Hematopoietic multipotent progenitor cell treated with erythropoietin and hydrocortisone succinate and interleukin-3 and kit ligand, for 15 days (in vitro differentiated cells): ENCODE measurements at places on chromosomes 16 and 17.
A peak's percentile ranks its signal among the peaks of the same experiment; 100 is the strongest.

- DNase-seq: peak; percentile 67
These were observed 18.6 kb downstream of the CDH16 start for GRCh38 chr16:66899945-66900710.

DNA sequence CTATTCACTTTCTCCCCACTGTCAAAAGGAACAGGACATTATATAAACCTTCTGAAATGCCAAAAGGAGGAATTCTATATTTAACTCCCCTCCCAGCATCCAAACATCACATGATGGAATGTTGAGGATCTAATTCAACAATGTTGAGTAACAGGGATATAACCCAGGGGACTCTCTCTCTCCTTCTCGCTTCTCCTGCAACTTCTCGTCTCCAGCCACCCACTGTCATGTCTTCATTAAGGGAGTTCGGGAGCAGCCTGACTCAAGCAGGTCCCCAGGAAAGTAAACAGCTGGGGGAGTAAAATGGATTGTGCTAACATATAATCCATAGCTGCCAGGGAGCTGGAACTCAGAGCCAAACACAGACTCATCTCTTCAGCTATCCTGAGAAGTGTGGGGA is 51.7 kb downstream of the GRIN2A start:
- DNase-seq: no peak

DNA sequence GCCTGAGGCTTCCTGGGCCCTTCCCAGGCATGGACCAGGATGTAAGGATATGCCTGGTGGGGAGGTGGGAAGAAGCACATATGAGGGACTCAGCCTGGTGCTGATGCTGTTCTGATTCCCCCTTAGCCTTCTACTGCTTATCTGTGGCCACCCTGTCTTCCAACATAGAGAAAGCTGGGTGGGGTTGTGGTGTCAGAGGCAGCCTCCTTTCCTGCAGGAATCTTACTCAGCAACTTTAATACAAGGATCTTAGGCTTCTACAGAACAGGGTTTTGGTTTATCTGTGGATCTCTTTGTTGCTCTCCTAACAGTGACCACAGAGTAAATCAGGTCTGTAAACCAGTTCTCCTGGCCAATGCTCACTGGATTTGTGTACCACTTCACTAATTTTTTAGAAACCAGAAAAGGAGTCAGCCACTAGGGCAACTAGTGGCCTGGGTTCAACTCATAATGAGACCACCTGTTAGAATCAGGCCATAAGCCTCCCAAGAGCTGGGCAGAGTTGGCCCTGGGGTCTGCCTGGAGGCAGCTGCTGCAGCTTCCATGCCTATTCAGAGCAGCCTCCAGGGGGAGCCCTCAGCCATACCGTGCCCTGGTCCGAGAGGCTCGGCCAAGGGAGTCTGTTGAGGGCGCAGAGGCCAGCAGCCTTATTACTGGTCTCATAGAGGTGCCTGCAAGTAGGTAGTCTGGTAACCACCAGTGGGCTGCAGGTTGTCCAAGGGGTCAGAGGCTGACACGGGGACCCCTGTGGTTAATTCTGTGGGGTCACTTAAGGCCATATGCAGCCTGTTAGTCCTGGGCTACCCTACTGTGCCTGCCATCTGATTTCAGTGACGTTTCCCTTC is 7.1 kb downstream of the HAS3 start:
- DNase-seq: peak; percentile 57

DNA sequence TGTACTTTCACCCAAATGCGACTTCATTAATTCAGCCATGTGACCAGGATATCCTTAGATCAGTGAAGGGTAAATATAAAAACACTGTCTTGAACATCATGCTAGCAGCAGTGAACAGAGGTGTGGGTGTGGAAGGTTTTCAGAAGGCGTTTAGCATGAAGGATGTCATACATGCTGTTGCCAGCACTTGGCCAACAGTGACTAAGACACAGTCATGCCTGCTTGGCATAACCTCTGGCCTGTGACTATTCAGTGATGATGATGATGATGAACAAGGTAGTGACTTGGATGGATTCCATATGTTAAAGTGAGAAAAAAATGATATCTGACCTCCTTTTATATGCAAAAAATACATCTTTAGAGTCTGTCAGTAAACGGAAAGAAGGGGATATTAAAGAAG is 97.9 kb downstream of the MAP2K4 start:
- DNase-seq: no peak

DNA sequence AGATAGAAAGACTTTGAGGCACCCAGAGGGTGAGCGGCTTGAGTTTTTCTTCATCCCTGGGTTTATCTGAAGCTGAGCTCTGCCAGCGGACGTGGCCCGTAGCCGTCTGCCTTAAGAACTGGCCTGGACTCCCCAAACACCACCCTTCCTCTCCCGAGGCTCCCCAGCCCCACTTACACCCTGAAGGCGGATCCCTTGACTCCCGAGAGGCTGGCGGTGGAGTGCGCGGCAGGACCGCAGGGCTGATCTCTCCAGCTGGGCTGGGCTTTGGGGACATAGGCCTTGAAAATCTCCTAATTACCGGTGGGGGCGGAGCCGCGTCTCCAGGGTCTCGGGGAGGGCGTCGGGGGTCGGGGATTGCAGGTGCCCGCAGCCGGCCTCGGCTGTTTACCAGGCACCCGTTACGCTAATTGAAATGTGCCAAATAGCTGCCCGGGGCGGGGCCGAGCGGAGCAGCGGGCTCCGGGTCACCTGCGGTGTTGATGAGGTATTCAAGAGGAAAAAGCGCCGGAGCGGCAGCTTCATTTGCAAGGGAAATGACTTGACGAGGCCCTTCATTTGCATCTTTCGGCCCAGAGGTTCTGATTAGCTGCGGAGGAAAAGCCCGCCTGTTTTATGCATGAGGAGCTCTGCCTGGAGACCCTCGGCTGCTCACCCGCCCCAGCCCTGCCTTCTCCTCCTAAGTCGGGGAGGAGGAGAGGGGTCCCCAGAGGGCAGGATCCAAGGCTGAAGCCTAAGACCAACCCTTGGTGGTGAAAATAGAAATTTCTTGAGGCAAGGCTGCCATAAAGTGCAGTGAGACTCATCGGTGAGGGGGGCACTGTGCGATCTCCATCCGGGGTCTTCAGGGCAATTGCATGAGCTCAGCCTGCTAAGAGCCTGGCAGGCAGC is 100.7 kb downstream of the MGAT5B start:
- DNase-seq: no peak

DNA sequence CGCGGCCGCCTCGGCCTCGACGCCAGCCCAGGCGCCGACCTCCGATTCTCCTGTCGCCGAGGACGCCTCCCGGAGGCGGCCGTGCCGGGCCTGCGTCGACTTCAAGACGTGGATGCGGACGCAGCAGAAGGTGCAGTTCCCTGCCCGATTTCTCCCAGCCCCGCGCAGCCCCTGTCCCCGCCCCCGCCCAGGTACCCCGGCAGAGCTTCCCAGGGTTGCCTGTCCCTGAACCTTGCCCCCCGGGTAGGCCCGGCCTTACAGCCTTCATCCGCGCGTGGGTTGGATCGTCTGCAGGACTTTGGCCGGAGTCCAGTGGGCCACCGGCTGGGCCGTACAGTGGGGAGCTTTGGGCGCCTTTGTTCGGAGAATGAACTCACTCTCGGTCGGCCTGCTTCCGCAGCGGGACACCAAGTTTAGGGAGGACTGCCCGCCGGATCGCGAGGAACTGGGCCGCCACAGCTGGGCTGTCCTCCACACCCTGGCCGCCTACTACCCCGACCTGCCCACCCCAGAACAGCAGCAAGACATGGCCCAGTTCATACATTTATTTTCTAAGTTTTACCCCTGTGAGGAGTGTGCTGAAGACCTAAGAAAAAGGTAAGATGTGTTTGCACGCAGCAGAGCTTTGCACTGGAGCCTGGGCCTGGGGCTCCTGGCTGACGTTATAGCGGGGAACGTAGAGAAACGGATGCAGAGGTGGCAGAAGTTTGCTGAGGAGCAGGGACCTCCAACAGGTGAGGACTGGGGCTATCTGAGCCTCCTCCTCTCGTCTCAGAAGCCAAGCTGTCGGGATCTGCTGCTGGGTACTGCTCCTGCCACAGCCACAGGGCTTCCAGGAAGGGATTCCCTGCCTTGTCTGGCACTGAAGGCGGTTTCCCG is 593 bp downstream of the GFER start:
- DNase-seq: peak; percentile 15

DNA sequence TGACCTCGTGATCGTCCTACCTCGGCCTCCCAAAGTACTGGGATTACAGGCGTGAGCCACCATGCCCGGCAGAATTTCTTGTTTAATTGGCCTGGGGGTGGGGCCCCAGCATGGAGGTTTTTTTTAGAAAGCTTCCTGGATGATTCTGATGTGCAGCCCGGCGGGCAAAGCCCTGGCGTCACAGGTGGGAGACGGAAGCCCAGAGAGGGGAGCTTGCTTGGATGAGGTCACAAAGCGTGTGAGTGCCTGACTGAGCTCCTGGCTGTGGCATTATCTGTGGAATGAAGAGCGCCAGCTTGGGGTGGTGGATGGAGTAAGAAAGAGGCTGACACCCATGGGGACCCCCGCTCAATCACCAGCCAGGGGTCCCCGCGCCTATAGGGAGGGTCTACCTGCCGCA is 4.1 kb downstream of the VASN start:
- DNase-seq: no peak

GRCh38 chr16:85209526-85210121 is 97.4 kb upstream of the CIBAR2 start:
- DNase-seq: no peak

GRCh38 chr17:1673041-1673785 is 11.5 kb downstream of the PRPF8 start:
- no peak for DNase-seq

- DNase-seq: no peak
These were observed 2.0 kb downstream of the PTX4 start for GRCh38 chr16:1486551-1487390.

GRCh38 chr16:89696670-89697128 is 4.8 kb downstream of the SPATA2L start:
- DNase-seq: no peak

DNA sequence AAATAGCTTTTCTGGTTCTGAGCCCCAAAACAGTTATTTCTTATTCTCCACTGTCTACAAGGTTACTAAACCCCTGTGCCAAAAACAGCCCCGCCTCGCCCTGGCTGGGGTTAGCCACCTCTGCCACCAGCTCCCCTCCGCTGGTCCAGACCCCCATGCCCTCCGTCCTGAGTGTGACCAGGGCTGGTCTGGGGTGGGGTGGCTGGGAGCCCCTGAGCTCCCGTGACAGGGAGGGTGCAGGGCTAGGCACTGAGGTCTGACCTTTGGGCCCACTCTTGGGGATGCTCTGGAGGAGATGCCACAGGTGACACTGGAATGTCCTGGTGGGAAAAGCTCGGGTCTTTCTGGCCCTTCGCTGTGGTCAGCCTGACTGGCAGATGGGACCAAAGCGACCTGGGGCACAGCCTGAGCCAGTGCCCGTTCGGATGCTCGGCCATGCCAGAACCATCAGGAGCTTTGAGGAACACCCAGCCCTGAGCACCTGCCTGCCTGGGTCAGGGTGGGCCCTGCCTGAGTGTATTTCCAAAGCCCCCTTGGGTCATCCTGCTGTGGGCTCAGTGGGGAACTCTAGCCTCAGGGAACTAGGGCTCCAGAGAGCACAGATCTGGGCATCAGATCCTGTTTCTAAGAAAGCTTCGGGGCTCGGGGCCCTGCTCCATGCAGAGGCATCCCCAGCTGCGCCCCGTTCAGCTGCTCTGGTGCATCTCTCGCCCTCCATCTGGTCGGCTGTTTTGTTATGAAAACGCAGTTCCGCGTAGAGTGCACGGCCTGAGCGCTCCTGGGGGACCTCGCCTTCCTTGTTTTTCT is 72.1 kb upstream of the GNG13 start:
- DNase-seq: no peak

GRCh38 chr17:39927929-39928857 is 661 bp downstream of the LRRC3C start:
- DNase-seq: no peak

DNA sequence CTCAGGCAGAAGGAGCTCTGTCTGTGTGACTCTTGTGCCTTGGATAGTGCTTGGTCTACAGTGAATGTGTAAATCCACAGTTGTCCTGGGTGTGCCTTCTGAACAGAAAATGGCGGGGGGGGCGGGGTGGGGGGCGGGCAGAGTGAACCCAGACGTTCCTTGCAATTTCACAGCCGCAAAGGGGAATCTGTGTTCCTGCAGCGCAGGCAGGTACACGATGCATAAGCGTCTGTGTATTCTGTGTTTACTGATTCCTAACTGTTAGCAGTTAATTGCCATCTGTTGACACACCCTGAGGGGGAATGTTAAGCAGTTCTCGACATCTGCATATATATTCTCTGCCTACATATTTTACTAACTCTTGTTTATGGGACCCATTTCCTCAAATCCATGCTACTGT is 123.5 kb upstream of the ZFHX3 start:
- DNase-seq: no peak

DNA sequence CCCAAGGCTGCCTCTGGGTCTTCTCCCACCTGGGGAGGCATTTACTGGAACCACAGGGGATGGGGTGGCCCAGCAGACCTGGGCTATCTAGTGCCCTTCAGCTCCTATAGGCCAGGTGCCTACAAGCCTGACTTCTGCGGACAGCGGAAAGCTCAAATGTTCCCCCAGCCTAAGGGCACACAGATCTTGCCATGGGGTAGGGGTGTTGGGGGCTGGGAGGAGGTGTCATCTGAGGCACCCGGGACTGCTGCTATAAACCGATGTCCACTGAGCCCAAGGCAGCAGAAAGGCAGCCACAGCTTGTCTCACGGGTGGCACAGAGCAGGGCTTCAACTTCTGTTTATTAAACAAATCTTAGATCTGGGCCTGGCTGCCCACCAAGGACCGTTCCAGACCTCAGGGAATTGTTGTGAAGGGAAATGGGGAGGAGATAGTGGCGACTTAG is 3.6 kb downstream of the MYO1C start:
- no peak for DNase-seq

DNA sequence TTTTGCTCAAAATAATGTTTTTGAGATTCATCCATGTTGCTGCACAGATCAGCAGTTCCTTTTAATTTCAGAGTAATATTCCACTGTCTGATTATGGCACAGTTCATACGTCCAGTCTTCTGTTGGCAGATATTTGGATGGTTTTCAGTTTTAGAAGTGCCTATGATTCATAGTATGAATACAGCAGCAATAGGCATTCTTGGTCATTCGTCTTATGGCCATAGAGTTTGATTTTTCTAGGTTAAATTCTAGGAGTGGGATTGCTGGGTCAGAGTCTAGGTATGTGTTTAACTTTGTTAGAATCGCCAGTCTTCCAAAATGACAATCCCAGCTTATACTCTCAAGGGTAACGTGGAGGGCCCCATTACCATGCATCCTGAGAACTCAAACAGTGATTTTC is 11.5 kb upstream of the IL34 start:
- no peak for DNase-seq

DNA sequence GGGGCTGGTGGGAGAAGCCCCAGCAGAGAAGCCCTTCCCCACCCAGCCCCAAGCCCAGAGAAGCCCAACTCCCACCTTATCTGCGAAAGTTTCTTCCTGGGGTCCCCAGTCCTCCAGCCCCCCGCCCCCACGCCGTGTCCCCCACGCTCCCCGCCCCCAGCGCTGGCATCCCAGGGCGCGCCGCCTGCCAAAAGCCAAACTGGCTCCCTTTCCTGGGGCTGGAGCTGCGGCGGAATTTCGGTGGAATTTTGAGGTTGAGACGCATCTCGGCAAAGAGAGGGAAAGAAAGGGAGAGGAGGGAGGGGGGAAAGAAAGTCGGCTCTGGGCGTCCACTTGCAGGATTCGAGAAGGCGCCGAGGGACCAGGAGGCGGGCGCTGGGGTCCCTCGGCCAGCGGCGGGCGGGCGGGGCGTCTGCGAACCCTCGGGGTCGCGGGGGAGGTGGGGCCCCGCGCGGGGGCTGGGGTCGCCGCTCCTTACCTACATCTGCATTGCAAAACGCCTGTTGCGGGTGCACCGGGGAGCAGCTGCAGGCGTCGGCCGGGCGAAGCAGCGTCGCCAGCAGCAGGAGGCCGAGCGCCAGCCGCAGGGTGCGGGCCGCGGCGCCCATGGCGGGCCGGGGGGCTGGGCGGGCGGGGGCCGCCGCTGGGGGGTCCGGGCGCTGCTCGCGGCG is 571 bp downstream of the TIMP2 start:
- no peak for DNase-seq

- DNase-seq: no peak
These were observed 197.9 kb upstream of the CDH11 start for GRCh38 chr16:65319621-65320231.
